ENCODE measurements at places on chromosomes 5 and 9.

GRCh38 chr5:148759101-148759500 is 67.3 kb upstream of the ADRB2 start:
- DNase-seq = no peak

GRCh38 chr9:125497478-125497877 is 209.5 kb downstream of the MAPKAP1 start:
- DNase-seq = no peak

- DNase-seq = no peak
These were observed 226.3 kb downstream of the SMARCA2 start for GRCh38 chr9:2241461-2241835.

GRCh38 chr5:145680767-145681166 is 154.4 kb downstream of the PRELID2 start:
- DNase-seq = no peak

DNA sequence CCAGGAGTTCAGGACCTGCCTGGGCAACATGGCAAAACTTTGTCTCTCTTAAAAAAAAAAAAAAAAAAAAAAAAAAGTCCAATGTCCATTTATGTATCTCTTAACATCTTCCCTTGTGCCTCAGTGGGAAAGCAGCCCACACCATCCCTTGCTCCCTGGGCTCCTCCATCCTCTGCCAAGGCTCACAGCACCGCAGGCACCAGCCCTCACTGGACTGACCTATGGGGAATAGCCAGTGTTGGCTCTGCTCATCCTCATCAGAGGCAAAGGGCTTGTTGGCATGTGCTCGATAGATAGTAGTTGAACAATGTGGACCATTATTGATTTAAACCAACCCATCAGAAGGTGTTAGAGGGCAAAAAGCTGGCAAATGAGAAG is 61.8 kb upstream of the LRRTM2 start:
- no peak for DNase-seq

GRCh38 chr5:72557167-72558045 is 50.2 kb upstream of the ZNF366 start:
- DNase-seq = no peak

- DNase-seq = no peak
These were observed 124.8 kb downstream of the MVB12B start for GRCh38 chr9:126451316-126451885.

DNA sequence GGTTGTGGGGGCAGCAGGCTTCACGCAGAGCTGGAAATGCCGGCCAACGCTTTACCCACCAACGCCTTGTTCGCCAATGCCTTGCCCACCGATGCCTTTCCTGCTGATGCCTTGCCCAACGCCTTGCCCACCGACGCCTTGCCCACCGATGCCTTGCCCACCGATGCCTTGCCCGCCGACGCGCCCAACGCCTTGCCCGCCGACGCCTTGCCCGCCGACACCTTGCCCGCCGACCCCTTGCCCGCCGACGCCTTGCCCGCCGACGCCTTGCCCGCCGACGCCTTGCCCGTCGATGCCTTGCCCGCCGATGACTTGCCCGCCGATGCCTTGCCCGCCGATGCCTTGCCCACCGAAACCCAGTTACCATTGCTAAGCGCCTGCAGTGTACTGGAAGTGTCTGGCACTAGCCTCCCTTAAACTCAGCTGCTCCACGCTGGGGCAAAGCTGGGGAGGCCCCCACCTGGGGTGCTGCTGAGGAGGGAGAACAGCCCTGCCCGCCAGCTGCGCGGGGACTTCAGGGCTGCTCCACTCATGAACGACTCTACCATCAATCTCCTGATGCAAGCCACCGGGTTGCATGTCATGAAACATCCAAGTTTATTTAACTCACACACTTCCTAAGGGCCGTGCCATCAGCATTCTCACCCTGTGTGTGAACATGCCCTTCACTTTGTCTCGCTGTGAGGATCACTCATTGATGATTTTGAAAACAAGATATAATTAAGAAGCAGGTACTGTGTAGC is 1.8 kb downstream of the SLC6A18 start:
- no peak for DNase-seq

DNA sequence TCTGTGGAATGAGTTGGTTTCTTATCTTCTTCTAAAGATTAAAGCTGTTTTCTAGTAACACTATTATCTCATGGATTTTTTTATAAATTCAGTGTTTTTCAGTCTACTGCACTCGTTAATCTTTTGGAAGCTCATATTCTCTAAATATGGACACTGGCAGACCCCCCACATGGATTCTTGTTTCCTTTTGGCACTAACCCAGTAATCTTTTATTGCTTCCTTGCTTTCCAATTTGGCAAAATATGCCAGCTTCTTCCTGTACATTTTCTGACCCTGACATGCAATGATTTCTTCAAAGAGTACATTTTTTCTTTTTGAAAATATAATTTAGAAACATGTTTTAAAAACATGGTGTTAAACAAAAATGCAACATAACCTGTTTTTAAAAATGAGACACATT is 474.2 kb upstream of the FTMT start:
- peak; percentile 18 for DNase-seq

DNA sequence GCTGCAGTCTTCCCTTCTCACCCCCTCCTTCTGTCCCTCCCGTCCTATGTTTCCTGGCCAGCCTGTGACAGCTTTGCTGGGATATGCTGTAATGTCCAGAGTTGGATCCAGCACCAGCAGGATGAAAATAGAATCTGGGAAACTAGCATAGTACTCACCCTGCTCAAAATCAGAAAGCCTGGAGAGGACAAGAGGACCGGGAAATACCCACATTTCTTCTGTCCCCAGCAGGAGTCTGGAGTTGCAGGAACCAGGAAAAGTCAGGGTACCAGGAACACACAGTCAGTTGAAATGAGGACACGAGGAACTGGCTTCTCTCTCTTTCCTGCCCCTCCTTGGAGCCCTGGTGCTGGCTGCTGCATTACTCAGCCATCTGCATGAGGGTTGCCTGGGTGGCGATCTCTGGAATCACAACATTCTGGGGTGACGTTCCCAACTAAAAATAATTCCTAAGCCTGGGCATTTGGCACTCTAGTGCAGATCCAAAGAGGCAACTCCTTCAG is 59.6 kb upstream of the NFIL3 start:
- DNase-seq = peak; percentile 69

Data from adipocyte (in vitro differentiated cells).